ENCODE measurements at places on chromosomes 2 and 18.

- no peak for DNase-seq
Measured at GRCh38 chr2:219645631-219646527, 18.4 kb downstream of the SLC4A3 start.

DNA sequence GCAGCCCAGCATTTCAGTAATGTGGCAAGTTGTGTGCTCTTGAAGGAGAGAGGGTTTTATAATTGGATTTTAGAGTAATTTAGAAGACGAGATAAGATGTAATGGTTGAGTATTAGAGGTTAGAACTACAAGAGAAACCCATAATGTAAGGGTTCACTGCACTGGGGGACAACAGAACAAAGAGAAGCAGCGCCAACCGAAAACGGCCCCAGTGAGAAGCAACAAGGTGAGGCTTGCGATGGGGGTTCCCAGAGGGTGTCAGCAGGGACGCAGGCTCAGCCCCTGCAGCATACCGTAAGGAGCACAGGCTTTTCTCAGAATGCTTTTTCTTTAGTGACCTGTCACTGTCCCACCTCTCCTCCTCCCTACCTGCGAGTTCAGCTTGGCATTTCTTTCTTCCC, 183.9 kb upstream of the ETAA1 start:
- no peak for DNase-seq

- DNase-seq: no peak
Measured at GRCh38 chr2:43032213-43033015, 194.0 kb downstream of the ZFP36L2 start.

DNA sequence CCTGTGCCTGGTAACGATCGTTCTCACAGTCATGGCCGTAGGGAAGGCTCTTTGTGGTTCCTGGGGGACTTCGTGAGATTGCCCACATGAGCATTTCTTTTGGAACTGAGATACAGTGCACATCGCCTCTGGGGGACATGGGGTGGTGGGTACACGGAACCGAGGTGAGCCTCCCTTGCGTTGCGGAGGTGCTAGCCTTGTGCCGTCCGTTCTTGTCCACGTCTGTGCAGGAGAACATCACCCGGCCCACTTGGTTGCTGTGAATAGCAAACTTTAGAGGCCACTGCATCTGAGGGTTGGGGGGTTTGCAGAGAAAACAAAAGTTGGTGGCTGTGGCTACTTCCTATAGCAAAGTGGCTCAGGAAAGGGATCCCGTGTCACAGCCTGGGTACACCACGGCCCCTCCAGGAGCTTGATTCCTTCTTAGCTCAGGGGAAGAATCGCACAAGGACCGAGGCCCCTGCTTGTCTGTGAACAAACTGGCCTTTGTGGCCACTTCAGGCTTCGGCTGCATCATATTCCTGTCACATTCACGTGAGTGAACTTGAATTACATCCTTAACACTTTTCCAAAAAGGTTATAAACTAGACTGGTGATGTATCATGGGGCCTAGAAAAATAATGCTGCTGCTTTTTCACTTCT, 72.6 kb downstream of the LRRFIP1 start:
- no peak for DNase-seq

DNA sequence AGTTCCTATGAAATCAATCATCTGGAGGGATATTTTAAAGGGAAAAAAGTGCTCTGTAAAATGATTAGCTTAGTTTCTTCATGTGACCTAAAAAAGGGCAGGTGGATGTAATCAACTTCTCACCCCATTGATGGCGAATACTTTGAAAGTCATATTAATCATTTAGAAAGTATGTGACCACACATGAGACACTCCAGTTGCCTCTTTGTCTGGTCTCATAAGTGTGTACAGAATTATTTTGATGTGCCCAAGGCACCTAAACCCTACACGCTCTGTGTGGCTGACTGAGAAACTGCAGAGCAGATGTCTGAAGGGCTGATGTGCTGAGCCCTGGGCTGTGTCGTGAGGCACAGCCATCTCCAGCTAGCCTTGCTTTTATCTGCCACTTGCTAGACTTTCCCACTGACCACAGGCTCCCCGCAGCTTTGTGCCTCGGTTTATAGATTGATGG, 26.9 kb downstream of the SGPP2 start:
- peak; percentile 18 for DNase-seq

- no peak for DNase-seq
Measured at GRCh38 chr2:16278421-16279200, 338.3 kb downstream of the MYCN start.

DNA sequence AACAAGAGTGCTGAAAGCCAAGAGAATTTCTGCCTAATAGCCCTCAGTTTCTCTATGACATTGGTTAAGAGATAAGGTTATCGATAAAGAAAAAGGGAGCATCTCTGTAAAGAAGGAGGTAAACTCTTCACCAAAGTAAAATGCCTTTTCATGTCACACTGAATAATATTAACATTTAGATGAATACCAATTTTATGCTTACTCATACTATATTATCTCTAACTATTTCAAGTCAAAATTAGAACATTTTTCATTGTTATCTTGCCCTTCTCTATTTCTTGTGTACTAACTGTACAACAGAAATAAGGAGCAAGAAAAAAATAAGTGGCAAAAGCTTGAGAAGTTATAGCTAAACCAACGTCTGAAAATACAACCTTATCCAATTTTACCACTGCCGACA, 127.5 kb downstream of the EXOC6B start:
- no peak for DNase-seq

GRCh38 chr2:237745250-237745613, 53.3 kb upstream of the RBM44 start:
- no peak for DNase-seq

GRCh38 chr2:239495791-239496233, 95.0 kb upstream of the HDAC4 start:
- DNase-seq: no peak

DNA sequence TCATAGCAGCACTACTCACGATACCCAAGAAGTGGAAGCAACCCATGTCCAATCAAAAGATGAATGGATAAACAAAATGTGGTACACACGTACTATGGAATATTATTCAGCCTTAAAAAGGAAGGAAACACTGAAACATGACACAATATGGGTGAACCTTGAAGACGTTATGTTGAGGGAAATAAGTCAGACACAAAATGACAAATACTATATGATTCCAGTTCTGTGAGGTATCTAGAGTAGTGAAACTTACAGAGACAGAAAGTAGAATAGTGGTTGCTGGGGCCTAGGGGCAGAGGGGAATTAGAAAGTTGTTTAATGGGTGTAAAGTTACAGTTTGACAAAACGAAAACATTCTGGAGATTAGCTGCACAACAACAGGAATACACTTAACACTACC, 24.7 kb downstream of the TLK1 start:
- DNase-seq: no peak
